Stimulated activated CD8-positive, alpha-beta memory T cell treated with anti-CD3 and anti-CD28 coated beads, Interleukin-4, amount 100 ng/mL, for 4 hours (primary cell): ENCODE measurements at places on chromosomes 4 and X.

DNA sequence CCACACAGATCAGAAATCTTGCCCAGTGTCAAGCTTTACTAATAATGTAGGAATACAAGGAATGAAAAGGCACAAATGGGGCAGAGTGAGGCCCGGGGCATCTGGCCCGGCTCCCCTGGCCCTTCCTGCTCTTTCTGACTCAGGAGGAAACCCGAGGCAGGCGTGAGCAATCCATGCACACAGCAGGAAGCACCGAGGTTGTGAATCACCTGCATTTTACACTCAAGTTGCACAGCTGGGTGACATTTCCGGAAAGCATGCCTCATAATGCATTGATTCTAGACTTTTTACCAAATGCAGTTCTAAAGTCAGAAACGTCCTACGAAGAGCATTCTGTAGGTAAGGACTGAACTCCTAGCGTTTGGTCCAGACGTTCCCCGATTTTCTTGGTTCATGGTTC lies 38.9 kb downstream of the PRIMPOL start:
- no peak for DNase-seq

GRCh38 chr4:165921546-165921945 lies 48.5 kb downstream of the TLL1 start:
- no peak for DNase-seq

GRCh38 chr4:177281351-177281909 lies 28.2 kb upstream of the NEIL3 start:
- no peak for DNase-seq

DNA sequence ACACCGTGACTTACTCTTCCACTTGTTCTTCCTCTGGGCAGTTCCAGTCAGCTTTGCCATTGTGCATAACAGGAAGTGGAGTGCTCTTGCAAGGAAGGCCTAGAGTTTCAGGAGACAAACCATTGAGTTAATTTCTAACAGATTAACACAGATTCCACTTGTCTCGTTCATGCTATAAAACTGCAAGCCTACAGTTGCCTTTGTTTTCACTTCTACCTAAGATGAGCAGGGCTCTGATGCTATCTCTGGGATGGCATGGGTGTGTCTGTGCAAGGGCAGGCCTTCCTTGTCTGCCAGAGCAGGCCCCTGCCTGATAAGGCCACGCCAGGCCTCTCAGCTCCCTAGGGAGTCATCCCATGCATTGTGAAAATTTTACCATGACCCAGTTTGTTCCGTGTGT lies 67.7 kb upstream of the PGRMC2 start:
- no peak for DNase-seq
